Activated CD4-positive, alpha-beta T cell treated with anti-CD3 and anti-CD28 coated beads for 4 hours (primary cell): ENCODE measurements at places on chromosomes 16 and 17.
A peak's percentile ranks its signal among the peaks of the same experiment; 100 is the strongest.

GRCh38 chr17:3598078-3598477 lies 11.1 kb downstream of the TRPV1 start:
- DNase-seq: no peak

DNA sequence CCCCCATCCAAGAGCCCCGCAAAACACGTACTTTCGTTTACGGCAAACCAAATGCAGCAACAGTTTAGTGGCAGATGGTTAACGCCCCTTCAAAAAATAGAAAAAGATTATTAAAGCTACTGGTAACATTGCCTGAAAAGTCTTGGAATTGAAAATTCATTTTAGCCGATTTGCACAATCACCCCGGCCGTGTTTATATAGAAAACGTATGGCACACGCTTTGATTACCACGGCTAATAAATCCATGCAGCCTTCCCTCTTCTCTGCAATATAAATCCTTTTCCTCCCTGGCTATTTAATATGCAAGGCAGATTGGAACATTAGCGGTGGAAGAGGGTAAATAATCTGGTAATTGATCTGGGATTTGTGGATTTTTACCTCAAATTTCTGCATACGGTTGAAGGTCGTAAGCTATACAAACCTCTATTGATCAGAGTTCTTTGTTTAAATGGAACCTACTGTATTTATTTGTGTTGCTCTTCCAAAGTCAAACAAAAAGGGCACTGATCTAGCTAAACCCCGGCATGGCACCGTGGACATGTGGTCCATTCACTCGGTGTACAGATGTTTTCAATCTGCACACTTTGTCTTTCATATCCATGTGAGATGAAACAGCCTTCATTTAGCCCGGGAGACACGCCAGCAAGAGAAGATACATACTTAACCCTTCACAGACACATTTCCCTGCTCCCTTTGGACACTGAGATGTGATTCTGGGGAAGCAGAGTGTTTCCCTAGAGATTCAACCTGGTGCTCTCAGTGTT lies 238.1 kb upstream of the MAF start:
- no peak for DNase-seq

DNA sequence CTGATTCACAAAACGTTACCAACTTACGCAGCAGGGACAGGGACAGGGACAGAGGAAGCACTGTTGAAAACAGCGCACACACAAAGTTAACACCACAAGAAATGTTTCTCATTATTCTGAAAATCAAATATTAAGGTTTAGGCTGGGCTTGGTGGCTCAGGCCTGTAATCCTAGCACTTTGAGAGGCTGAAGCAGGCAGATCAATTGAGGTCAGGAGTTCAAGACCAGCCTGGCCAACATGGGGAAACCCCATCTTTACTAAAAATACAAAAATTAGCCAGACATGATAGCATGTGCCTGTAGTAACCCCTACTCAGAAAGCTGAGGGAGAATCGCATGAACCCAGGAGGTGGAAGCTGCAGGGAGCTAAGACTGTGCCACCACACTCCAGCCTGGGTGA lies 4.2 kb downstream of the CYTH1 start:
- DNase-seq: no peak

DNA sequence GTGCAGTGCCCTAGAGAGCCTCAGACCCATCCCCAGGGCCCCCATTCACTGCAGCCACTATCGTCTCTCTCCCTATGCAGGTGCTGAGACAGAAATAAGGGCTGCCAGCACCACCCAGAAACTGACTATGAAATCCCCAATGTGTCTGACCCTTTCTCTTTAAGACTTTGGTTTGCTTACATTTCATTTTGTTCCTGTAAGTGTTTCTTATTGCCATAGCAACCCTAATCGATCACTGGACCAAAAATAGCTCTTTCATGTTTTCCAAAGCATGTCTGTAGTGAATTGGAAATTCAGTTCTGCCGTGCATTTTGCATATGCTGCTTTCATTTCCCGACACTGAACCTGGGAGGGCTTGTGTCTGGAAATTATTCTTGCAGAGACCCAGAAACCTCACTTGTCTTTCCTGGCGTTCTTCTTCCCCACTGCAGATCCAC lies 148.7 kb upstream of the NOL11 start:
- DNase-seq: no peak

DNA sequence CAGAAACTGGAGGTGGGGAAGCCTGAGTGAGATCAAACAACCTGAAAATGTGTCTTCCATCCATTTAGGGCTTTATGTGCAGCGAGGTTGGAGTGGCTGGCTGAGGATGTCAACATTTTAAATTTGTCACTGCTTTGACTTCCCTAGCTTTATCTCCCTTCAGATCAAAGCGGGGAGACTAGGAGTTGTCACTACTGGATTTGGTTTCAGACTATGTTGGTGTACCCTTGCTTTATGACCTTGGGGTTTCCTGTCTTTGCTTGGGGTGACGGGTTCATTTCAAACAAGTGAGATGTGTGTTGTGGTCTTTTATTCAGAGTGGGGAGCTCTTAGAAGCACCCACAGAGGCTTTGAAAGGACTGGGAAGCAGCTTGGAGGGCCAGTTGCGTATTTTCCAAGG lies 25.6 kb downstream of the MSI2 start:
- no peak for DNase-seq

DNA sequence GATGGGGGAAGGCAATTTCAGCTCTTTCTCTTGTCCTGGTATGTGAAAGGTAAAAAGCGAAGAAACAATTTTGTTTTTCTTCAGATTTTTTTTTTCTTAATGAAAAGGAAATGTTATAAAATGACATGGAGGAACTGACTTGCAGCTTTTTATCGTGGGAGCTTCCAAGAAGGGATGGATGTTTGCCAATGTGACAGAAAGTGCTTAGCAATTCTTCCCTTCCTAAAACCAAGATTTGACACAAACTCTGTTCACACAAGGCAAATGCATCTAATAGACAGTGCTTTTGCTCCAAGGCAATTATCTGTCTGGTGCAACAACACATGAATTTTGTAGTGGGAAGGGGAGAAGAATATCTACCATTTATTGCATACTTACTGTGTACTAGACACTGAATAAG lies 988.5 kb downstream of the CDH11 start:
- DNase-seq: no peak

GRCh38 chr16:22369221-22369811 lies 5.1 kb downstream of the CDR2 start:
- DNase-seq: no peak

DNA sequence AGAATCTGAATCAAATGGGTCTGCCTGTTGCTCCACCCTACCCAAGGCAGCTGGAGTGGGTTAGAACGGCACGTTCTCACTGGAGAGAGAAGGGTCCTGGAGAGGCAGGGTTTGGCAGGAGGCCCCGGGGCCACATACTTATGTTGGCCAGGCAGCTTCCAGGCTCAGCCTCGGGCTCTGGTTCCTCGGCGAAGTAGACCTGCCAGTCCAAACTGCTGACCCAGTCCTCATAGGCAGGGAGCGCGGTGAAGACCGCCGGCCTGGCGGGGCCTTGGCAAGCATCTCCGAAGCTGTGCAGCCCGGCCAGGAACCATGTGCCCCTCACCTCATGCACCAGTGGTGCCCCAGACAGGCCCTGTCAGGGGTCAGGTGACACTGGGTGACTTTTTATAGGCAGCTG lies 4.8 kb downstream of the PRSS53 start:
- no peak for DNase-seq

DNA sequence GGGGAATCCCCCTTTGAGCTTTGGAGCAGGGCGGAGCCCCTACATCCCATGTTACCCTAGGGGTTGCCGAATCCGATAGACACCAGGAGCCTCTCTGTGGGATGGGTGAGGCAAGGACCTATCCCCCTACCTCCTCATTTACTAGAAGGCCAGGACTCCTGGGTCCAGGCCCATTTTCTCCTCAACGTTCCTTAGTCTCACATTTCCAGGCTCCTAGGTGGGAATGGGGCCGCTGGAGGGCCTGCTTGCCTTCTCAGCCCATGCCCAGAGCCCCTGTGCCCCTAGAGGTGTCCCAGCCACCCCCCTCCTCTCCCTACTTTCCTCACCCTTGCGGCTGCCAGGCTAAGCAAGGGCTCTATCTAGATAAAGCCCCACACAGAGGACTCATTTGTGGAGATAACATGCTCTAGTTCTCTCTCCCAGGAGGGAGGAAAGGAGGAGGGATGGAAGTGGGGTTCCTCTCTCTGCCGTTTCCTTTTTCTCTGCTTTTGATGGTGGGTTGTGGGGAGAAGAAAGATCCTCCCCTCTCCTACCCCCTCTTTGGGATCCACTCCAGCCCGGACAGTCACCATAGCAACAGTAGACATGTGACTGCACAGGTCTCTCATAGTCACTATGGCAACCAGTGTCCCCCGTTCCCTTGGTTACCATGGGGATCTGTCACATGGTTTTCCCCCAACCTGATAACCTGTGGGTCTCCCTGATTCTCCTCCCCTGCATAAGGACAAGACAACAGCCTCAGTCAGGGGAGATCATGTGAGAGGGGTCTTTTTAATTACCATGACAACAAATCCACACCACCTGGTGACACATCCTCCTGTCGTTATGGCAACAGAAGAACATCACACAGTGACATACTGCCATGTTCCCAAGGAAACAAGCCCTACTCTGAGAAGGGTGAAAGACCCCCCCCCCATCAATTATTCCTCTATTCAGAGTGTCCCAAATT lies 5.2 kb downstream of the CACNA1G start:
- no peak for DNase-seq

GRCh38 chr17:6913608-6914443 lies 82.0 kb upstream of the ALOX12 start:
- peak; percentile 63 for DNase-seq

DNA sequence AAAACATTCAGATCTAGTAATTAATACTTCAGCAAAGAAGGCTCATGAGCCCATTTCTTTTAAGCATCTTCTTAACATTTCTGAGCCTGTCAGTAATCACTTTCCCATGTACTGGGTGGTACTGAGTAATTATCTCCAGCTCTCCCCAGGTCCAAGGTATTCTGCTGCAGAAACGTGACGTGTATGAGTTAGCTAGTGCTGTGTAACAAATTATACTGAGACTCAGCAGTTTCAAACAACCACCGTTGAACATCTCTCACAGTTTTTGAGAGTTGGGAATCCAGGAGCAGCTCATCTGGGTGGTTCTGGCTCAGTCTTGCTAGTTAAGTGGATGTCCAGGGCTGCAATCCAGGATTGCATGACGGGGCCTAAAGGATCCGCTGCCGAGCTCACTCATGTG lies 25.2 kb downstream of the C16orf95 start:
- DNase-seq: no peak

- peak; percentile 75 for DNase-seq
Measured at GRCh38 chr17:65099941-65100315, 37.2 kb upstream of the RGS9 start.

GRCh38 chr17:63644846-63645245 lies 22.6 kb downstream of the MAP3K3 start:
- no peak for DNase-seq

DNA sequence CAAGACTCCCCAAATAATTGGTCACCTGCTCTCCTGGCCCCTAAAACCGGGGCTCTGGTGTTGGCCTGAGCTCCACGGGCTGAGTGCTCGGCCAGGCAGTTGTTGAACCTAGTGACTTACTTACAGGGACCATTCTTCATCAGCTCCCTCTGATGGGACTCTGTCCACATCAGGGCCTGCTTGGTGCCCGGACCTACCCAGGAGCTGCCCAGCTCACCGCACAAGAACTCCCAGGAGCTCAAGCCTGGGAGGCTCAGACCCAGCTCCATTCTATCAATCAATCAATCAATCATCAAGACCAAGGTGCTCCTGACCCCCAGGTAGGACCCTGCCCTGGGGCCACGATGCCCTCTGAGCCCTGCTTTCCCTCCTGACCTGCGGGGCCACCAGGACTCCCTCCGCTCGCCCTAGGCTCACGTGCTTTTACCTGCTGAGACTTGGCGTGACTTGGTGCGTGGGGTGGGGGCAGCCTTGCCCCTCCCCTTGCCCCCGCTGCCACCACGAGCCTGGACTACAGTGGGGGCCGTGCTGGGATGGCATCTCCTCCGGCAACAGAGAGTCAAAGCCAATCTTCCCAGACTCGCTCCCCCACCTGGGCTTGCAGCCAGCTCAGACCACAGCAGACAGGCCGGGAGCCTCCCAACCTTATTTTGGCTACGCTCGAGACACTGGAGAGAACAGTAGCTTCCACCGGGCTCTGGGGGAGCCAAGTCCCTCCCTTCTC lies 15.7 kb downstream of the IL34 start:
- no peak for DNase-seq

- no peak for DNase-seq
Measured at GRCh38 chr17:4014148-4014927, 50.1 kb upstream of the ATP2A3 start.

- DNase-seq: no peak
Measured at GRCh38 chr16:23863511-23864422, 28.0 kb downstream of the PRKCB start.

DNA sequence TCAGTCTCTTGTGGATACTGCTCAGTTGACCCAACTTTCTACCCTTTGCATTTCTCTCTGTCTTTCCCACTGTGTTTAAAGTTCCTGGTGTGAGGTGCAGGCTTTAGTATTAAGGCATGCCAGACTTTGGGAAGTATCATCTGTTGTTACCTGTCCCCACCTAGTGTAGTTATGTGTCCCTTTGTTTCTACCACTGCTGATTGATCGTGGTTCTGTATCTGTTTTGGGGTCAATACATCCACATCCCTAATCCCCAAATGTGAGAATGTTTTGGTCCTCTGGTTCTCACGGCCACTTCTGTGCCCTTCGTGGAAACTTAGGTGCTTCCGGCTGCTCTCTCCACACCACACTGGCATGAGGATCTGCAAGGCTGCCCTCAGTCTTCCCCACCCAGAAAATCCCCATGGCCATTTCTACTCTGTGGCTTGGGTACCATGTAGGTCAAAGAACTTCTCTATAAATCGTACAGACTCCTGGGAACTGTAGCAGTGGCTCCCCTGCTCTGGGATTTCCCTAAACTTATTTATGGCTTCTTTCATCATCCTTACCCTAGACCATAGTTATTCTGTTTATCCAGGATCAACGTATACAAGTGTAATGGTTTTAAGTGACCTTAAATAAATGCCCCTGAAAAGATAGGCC lies 443.2 kb downstream of the XYLT1 start:
- no peak for DNase-seq

GRCh38 chr16:19417640-19418039 lies at the start of gene TMC5:
Gene TMC5, plus strand, starts transcription at chr16:19417883. Its CDS starts 22,156 bp downstream, at chr16:19440039.
- DNase-seq: no peak

- DNase-seq: no peak
Measured at GRCh38 chr16:89374393-89374960, 115.9 kb downstream of the ANKRD11 start.

GRCh38 chr16:89039756-89040155 lies 53.9 kb upstream of the ACSF3 start:
- no peak for DNase-seq

- DNase-seq: no peak
Measured at GRCh38 chr16:9119795-9120194, 28.4 kb downstream of the HAPSTR1 start.

- DNase-seq: peak; percentile 81
Measured at GRCh38 chr17:80426671-80427326, 11.8 kb downstream of the ENDOV start.
